Adrenal gland (tissue), 19 donors: ENCODE measurements at places on chromosomes 16 and 17. TPM values are rescaled to one million over a fixed set of nuclear protein-coding genes. Genes with fewer than 3 reads are reported as not detected.

DHX38 gene
- polyA plus RNA-seq = 93.1 TPM

OR2C1 gene
- not detected for polyA plus RNA-seq

MT1B gene
- not detected for polyA plus RNA-seq

ACSM5 gene
- polyA plus RNA-seq = 4.4 TPM

TP53TG3 gene
- polyA plus RNA-seq = not detected

CA7 gene
- not detected for polyA plus RNA-seq

EFCAB13 gene
- polyA plus RNA-seq = 1.3 TPM

UNC13D gene
- polyA plus RNA-seq = 47.5 TPM

KLHL10 gene
- polyA plus RNA-seq = 0.24 TPM

SBK1 gene
- 0.57 TPM for polyA plus RNA-seq

KRT39 gene
- polyA plus RNA-seq = not detected

KCNH6 gene
- polyA plus RNA-seq = not detected

FASN gene
- polyA plus RNA-seq = 59.0 TPM

SNRNP25 gene
- 40.2 TPM for polyA plus RNA-seq

CFAP119 gene
- polyA plus RNA-seq = 24.6 TPM

AATK gene
- polyA plus RNA-seq = 23.3 TPM

SLC5A2 gene
- polyA plus RNA-seq = not detected

EVPL gene
- polyA plus RNA-seq = 0.64 TPM

TBC1D3I gene
- polyA plus RNA-seq = not detected

ZNF174 gene
- 4.1 TPM for polyA plus RNA-seq

CCL7 gene
- polyA plus RNA-seq = 0.74 TPM

KRTAP9-4 gene
- not detected for polyA plus RNA-seq

TERB1 gene
- not detected for polyA plus RNA-seq

IRX3 gene
- polyA plus RNA-seq = 1.4 TPM

ZNF207 gene
- 190 TPM for polyA plus RNA-seq

UBALD2 gene
- polyA plus RNA-seq = 15.6 TPM

JPH3 gene
- 1.4 TPM for polyA plus RNA-seq

GSG1L gene
- not detected for polyA plus RNA-seq

IST1 gene
- 125 TPM for polyA plus RNA-seq

HOXB7 gene
- polyA plus RNA-seq = 27.0 TPM

SNTB2 gene
- 3.6 TPM for polyA plus RNA-seq

ITGB3 gene
- 0.64 TPM for polyA plus RNA-seq

CDH3 gene
- polyA plus RNA-seq = 0.20 TPM

NOD2 gene
- 0.18 TPM for polyA plus RNA-seq

TNRC6C gene
- 5.2 TPM for polyA plus RNA-seq

MT1H gene
- polyA plus RNA-seq = not detected
